T1000 (cell line): ENCODE measurements at places on chromosomes 4 and X.

DNA sequence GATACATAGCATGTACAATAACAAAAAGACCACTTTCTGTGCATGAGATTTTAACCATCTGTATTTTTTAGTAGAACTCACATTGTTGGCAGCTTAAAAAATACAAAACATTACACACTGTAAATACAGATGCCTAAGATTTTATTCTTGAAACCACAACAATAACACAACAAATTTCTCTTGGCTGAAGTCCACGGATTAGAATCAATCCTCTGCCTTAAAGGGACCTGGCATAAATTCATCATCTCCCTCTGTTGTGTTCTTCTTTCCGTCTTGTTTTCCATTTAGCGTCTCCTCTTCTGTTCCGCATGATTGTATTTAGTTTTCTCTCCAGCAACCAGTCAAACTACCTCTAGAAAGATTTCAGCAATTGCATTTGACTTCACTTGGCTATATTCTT, 231.0 kb downstream of the SPOCK3 start:
- no peak for DNase-seq

DNA sequence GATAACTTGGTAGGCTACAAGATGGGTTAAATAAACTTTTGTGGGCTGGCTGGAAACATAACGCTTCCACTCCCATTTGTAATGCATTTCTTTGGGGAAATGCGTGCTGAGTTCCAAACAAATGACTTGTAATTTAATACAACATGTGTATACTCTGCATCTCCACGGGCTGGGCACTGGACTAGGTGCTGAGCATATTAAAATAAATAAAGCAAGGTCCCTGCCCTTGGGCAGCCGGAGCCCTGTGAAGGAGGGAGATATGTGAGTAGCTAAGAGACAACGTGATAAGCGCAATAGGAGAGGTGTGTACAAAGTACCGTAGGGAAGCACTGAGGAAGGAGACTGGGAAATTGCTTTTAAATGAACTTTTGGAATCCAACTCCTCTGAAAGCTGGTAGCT, 147.2 kb upstream of the RBPJ start:
- DNase-seq = no peak

- DNase-seq = no peak
Observed at GRCh38 chr4:153731239-153731638, 28.6 kb downstream of the RNF175 start.

DNA sequence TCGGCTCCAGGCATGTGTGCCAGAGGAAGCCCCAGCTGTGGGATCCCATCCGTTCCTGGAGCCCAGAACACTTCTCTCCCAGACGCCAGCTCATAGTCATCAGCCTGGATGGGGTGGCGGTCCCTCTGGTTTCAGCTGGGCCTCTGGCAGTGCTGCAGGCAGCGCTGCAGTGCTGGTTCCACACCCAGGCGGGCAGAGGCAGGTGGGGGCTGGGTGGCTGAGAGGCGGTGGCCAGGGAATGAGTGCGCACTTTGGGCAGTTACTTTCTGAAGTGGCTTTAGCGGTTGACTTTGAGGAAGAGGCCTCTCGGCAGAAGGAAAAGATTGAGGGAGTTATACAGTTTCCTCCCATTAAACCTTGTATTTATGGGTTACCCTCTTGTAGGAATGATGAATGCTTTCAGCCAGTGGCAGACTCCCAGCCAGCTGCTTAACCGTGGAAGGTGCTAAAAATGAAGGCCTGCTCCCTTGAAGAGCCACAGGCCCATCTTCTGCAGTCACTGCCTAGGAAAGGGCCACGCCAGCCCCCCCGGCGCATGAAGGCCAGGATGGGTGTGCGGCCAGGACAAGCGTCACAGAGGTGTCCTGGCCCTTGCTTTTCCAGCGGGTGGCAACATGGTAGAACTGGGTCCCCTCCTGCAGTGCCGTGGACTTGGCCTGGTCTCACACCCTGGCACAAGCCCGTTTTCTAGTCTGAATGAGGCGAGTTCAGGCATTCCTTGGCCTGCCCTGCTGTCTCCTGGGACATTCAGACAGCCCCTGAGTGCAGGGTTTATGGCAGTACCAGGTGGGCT, 9.9 kb downstream of the TADA2B start:
- DNase-seq = no peak

DNA sequence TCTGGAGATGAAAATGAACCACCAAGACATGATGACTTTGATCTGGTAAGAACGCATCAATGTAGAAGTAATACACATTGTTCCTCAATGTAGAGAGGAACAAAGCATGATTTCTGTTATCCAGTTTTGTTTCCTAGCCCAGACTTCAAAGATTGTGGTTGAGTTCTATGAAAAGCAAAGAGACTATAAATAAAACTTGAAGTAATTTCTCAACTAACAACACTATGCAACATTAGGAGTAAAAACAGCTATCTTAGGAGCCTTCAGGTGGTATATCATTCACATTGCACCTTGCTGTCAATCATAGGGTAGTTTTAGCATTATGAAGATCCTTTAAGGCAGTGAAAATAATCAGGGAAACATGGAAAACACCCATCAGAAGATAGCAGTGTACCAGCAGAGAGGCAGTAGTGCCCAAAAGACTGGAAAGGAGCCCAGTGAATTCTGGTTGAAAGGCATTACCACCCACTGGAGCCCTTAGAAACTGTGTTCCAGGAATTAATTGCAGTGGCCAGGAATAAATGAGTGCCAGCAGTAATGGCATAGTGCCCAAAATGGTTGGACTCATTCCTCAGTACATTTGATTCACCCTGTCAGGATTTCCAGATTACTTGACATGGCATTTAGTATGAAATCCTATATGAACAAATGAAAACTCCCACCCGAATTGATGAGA, 300.7 kb upstream of the CXXC4 start:
- DNase-seq = no peak

DNA sequence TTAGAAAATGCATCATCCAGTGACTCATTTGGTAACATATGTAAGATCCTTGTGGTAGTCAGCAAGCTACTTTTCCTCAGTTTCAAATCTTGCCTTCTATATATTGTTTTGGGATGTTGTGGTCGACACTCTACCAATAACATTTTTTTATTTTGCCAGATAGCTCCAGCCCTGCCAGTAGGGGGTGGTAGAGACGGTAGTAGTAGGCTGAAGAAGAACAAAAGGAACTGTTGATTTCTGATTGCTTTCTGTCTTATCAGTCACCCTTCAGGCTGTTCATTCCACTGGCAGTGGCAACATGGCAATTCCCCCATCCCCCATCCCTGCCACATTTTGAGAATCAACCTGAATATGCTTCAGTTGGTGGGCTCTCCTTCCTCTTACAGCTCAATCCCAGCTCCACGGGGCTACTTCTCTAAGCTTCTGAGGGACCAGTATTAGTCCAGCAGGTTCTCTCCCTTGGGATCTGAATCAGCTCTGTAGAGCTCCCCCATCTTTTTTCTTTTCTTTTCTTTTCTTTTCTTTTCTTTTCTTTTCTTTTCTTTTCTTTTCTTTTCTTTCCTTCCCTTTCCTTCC, 171.5 kb upstream of the VEGFC start:
- DNase-seq = no peak

GRCh38 chrX:49792376-49792775, 36.7 kb upstream of the PAGE4 start:
- DNase-seq = no peak

DNA sequence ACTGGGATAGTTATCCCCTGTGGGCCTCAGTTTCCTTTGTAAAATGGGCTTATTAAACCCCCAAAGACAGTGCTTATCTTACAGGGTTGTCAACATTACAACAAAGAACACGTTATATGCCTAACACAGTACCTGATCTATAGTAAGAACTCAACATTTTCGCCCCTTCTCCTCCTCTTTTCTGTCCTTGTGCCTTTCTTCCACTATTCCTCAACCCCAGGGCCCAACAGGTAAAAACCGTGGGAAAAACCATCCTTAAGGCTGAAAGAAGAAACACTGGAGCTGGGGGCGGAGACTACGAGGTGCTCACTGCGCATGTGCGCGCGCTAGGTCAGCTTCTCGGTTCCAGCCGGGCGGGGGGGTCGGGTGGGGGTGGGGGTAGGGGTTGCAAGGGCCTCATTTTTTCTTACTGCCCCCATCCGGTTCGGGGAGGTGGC, 426 bp upstream of the XIAP start:
- DNase-seq = no peak

- DNase-seq = no peak
Observed at GRCh38 chr4:25727711-25728493, 72.3 kb downstream of the SLC34A2 start.

- DNase-seq = no peak
Observed at GRCh38 chr4:134243742-134244713, 42.4 kb upstream of the PABPC4L start.

DNA sequence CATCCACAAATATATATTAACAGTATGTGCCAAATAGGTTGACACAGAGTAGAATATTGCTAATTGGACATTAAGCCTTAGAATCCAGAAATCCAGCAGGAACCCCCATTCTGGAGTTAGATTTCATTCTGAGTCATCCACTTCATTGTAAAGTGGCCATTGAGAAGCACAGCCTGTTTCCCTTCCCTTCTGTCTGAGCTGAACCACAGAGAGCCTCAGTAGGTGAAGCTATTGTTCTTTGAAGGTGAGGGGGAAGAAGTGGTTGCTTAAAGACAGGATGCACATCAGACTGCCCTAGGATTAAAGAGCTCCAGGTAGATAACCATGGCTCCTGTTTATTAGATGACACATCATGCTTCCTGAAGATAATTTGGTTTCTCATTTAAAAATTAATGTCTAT, 30.6 kb upstream of the MCF2 start:
- DNase-seq = no peak

DNA sequence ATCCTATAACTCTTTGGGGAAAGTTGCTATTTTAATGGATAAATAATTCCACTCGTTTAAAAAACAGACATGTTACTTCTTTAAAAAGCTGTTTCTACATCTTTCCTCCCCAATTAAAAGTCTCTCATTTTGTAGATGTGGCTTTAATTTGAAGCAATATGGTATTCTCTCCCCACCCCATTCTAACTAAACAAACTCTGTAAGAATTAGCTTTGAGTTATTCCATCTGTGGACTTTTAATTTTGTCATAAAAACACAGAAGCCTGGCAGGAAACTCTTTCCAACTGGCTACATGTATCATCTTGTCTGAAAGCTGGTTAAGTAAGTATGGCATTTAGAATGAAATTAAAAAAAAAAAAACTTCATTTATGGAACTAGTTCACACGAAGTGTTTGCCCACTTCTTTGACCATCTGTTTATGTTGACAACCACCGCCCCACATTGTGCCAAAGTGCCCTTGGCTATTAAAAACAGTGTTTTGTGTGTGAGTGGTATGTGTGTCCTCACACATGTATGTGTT, 140.3 kb downstream of the NAA11 start:
- DNase-seq = no peak

DNA sequence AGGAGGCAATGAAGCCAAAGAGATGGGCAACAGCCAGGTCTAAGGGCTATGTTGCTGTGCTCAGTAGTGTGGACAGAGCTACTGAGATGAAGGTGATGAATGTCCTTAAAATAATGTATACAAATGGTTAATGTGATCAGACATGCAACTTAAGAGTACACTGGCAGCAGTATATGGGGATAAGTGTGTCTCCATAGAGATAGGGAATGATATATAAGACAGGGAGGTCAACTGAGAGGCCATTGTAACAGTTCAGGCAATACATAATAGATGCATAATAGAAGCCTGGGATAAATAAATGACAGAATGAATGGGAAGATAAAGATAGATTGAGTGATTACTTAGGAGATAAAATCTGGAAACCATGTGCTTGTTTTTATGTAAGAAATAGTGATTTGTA, 250.0 kb downstream of the CFAP299 start:
- no peak for DNase-seq

DNA sequence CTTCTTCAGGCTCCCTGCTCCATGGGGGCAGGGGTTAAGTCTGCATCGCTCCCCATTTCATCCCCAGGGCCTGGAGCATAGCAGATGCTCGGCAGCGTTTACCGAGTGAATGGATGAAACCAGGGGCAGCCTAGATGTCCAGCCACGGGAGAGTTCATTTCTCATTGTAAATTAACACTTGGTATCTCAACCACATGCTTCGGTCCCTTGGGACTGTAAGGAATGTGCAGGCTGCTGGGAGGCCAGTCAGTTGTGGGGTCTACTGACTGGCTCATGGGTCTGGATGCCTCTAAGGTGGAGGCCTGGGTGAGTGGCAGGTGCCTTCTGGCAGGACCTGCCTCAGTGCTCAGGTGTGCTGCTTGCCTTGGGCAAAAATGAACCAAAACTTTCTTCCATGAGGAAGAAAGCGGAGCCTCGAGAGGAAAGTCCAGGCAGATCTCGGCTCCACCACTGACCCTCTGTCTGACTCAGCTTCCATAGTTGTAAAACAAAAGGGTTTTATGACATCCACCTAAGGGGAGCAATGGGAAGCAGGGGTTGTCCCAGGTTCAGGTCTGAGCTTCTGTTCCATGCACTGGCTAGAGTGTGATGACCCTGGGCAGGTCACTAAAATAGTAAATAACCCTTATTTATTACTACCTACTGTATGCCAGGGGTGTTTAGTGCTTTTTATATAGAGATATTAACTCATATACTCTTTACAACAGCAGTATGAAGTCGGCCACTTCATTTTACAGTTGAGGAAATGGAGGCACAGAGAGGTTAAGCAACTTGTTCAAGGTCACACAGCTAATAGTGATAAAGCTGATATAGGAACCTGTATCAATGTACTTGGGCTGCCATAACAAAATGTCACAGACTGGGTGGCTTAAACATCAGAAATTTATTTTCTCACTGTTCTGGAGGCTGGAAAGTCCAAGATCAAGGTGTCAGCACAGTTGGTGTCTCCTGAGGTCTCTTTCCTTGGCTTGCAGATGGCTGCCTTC, 144.3 kb upstream of the STX18 start:
- DNase-seq = no peak

- no peak for DNase-seq
Observed at GRCh38 chr4:145179281-145179860, 1.0 kb downstream of the OTUD4 start.

GRCh38 chrX:12370497-12370986, 232.3 kb downstream of the FRMPD4 start:
- no peak for DNase-seq

GRCh38 chr4:75673959-75674328, 733 bp upstream of the G3BP2 start:
- no peak for DNase-seq

DNA sequence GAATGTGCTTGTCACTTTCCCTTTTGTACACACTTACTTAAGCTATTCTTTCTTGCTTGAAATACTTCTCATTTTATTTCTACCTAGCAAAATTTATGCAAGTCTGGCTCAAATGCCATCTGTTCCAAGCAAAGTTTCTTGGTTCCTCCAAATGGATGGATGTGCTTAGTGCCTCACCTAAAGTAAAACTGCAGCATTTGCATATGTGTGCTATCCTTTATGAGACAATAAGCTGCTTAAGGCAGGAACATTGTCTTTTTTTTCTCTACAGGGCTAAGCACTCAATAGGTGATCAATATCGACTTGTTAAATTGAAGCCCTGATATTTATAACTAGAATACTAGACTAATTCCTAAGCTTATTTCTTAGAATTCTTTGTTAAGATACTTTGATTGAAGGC, 136.8 kb downstream of the CYLC1 start:
- no peak for DNase-seq

GRCh38 chr4:118389721-118390120, 36.9 kb upstream of the PRSS12 start:
- DNase-seq = no peak

GRCh38 chr4:88202443-88202842, 44.0 kb upstream of the ABCG2 start:
- DNase-seq = no peak
